ENCODE measurements at places on chromosomes 7 and 10.

- DNase-seq = no peak
These were observed 127.8 kb downstream of the CELF2 start for GRCh38 chr10:11145495-11145855.

- peak; percentile 79 for DNase-seq
These were observed 27.8 kb downstream of the NMT2 start for GRCh38 chr10:15140698-15141097.

DNA sequence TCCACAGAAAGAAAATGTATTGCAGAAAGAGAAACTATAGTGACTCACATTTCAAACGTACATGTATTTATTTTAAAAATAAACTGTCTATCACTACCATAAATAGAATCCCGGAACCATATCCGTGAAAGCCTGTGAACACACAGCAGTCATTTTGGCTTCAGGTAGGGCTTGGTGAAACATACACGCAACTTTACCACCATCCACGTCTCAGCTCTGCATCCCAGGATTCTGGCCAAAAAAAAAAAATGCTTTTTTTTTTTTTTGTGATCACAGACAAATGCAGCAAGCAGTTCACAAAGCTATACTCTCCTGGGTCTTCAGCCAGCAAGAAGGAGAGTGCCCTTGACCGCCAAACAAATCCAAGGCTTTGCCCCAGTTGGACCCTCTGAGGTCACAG is 56.8 kb upstream of the OCM2 start:
- DNase-seq = no peak

- DNase-seq = no peak
These were observed 37.6 kb downstream of the FAM53B start for GRCh38 chr10:124706462-124707143.

DNA sequence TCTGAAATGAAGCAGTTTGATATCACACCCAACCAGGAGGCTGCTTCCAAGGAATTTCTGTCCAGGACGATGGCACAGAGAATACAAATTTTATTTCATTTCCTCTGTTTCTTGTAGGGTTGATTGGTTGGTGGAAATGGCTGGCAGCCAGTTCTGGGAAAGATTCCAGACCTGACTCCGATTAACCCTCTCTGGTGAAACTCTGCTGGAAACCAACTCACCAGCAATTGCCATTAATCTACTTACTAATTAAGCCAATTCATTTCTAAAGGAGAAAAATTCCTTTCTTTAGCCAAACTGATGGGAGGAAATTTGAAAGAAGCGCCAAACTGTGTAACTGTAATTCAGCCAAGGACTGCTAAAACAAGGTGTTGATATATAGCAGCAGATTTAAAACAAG is 10.7 kb downstream of the PTF1A start:
- DNase-seq = no peak

DNA sequence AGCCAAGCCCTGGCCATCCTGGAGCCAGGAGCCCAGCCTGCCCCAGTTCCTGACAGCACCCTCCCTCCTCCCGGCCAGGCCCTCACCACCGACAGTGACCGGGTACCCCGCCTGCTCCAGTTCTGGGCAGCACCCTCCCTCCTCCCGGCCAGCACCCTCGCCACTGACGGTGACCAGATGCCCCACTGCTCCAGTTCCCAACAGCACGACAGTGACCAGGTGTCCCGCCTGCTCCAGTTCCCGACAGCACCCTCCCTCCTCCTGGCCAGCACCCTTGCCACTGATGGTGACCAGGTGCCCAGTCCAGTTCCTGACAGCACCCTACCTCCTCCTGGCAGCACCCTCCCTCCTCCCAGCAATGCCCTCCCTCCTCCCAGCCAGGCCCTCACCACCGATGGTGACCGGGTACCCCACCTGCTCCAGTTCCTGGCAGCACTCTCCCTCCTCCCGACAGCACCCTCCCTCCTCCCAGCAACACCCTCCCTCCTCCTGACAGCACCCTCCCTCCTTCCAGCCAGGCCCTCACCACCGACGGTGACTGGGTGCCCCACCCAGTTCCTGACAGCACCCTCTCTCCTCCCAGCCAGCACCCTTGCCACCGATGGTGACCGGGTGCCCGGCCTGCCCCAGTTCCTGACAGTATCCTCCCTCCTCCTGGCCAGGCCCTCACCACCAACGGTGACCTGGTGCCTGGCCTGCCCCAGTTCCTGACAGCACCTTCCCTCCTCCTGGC is 40.3 kb downstream of the VIPR2 start:
- DNase-seq = no peak

- DNase-seq = no peak
These were observed 80.4 kb downstream of the EPC1 start for GRCh38 chr10:32266566-32266965.

- DNase-seq = no peak
These were observed 91.0 kb upstream of the NFE2L3 start for GRCh38 chr7:26060733-26061677.

GRCh38 chr10:61952028-61952674 is 50.7 kb downstream of the ARID5B start:
- DNase-seq = no peak

DNA sequence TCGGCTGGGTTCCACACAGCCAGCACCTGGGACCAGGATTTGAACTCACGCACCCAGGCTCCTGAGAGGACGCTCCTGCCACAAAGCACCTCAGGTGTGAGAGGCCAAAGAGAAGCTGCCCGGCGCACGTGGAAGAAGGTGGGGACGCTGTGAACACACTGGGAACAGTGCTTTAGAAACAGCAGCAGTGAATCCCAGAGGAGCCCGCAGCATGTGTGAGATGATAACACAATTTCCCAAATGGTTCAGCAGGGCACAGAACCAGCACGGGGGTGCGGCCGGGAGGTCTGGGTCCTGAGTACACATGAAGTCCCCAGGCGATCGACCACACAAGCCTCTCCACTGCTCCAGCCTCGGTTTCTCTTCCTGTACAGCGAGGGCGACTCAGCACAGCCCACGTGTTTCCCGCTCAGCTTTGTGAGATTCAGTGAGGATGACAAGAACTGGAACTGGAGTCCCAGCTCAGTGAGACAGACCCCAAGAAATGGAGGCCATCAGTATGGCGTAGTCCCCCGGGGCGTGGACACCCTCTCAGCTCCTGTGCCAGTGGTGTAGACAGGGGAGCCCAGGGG is 188.3 kb downstream of the MAD1L1 start:
- no peak for DNase-seq

DNA sequence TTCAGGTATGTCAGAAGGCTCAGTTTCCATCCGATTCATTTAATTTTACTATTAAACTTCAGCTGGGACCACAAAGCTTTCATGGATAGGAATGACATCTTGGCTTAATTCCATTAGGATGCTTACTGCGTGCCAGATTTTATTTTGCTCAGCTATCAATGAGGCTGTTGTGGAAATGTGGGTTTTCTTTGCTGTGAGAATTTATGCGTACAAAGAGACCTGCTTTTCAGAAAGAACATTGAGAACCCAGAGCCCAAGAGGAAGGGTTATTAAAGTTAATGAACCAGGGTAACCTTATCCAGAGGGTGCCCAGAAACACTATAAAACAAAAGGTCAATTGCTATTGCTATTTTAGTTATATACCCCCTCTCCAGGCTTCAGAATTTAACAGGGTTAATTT is 98.3 kb downstream of the MKLN1 start:
- no peak for DNase-seq

- no peak for DNase-seq
These were observed 491.3 kb downstream of the RPS24 start for GRCh38 chr10:78524941-78525340.

DNA sequence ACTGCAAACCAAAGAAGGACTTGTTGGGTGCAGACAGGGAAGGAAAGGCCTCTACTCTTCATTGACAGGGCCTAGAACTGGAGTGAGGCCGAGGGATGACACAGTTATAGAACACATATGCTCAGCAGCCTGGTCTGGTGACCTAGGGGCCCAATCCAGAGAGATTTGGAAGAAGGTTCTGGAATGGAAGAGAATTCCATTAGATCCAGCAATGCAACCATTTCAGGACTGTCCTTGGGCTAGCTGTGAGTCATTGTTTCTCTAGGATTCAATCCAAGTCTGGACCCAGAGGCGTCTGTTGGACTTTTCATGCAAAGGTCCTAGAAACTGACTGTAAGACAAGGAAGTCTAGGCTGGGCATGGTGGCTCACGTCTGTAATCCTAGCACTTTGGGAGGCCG is 59.2 kb downstream of the WIPF3 start:
- no peak for DNase-seq

DNA sequence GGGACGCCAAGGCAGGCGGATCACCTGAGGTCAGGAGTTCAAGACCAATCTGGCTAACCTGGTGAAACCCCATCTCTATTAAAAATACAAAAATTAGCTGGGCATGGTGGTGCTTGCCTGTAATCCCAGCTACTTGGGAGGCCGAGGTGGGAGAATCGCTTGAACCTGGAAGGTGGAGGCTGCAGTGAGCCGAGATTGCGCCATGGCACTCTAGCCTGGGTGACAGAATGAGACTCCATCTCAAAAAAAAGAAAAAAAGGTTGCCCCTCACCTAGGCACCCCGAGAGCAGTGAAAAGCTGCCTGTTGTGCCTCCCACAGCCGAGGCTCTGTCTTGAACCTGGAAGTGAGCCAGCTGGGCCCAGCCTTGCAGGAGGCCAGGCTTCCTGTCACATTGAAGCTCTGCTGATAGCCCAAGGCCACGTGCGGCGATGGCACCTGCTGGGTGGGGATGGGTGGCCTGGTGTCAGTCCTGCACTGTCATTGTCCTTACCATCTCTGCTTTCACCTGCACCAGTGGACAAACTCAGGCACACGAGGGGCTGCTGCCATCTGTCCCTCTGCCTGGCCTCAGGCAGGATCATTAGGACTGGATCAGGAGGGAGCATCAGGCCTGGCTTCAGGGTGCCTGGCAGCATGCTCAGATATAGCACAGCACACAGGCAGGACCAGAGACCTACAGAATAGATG is 37.8 kb downstream of the DNAJB12 start:
- DNase-seq = no peak

DNA sequence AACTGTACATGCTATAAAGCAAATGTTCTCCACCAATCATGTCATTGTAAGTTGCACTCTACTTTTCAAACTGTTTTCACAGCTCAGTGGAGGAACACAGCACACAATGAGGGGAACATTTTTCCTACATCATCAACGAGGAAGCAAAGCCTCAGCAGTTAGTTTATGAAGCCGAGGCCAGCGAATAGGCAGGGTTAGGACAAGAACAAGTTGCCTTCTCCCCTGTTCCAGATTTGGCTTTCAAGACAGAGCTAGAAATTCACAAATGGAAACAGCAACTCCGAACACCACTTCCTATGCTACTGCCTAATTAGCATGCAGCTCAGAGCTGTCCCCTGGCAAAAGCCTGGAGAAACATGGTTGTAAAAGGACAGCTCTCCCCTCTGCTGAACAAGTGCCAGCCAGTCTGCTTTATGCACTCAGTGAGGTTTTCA is 19.8 kb downstream of the ITGB8 start:
- DNase-seq = no peak

DNA sequence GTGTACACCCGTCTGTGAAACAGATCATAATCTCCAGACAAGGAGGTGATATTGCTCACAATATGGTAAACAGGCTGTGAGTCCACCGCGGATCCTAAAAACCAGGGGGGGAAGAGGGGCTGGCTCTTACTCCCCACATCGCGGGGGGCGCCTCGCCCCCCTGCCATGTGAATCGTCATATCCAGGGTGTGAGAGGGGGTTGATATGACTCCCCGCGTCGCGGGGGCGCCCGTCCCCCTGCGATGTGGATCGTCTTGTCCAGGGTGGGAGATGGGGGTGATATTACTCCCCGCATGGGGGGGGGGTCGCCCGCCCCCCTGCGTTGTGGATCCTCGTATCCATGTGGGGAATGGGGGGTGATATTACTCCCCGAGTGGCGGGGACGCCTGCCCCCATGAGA is 30.9 kb downstream of the OCM2 start:
- DNase-seq = no peak

DNA sequence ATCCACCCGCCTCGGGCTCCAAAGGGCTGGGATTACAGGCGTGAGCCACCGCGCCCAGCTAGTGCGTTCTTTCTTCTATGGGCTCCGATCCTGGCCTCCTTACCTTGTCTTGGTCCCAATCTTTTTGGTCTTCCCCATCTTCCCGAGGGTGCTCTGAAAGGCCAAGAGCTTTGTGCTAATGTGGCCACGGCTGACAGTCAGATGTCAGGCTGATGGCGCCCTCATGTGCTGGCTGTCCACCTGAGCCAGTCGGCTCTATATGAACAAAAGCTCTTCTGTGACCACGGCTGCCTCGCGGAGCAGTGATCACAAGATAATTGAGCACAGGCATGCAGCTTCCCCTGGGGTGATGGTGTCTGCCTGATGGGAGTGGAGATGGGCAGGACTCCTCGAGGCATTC is 11.0 kb upstream of the AHCYL2 start:
- no peak for DNase-seq

DNA sequence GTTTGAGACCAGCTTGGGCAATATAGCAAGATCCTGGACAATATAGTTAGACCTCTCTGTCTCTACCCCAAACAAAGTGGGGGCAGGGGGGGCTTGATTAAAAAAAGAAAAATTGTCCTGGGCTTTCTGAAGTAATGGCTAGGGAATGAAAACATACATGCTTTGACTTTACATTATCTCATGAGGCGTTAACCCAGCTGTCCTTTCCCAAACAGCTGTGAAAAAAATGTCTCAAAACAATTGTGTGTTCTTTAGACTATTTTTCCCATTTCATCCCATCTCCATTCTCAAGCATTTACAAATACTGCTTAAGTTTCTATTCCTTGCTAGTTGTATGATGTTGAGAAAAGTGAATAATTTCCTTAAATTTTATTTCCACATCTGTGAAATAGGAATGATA is 27.0 kb upstream of the CDK13 start:
- DNase-seq = no peak

GRCh38 chr7:20998309-20998708 is 211.6 kb upstream of the SP8 start:
- no peak for DNase-seq

DNA sequence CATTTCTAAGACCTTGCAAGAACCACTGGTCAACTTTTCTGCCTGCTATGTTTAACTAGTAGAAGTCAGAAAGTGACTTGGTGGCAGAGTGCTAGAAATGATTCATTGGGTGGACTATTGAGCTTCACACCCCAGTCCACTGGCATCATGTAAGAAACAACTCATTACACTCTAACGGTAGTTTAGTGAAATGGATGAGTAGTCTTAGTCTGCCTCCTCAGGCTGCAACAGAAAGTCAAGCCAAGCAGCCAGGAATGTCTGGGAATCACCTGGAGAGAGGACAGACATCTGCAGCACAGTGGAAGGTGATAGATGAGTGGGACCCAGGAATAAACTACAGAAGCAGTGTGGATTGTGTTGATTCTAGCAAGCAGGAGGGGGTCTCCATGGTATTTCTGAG is 125.4 kb downstream of the AUTS2 start:
- DNase-seq = no peak

- no peak for DNase-seq
These were observed 28.6 kb upstream of the AGR2 start for GRCh38 chr7:16833373-16833772.

- no peak for DNase-seq
These were observed 1.9 kb downstream of the MRPS33 start for GRCh38 chr7:141012696-141013344.
